ENCODE measurements at places on chromosomes 5 and 9. TPM values are rescaled to one million over a fixed set of nuclear protein-coding genes. Genes with fewer than 3 reads are reported as not detected.

DNA sequence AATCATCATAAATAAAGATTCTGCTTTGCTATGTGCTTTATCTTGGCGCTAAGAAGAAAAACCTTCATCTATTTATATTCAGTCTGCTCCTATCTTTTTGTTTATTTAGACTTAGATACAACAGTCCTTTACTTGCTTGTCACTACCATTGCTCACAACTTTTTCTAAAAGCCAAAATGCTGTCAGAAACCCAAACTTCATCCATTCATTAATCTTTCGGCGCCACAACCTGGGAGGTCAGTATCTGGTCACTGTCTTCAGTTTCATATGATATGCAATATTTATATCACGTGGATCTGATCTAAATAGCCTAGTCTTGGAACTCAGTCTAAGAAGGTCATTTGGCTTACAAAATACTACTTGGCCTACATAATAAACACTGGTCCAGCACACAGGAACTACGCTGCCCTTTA is 159.3 kb upstream of the TARS1 start:
- no peak overlapping the region for H3K4me3 ChIP-seq
- no peaks in the 10 kb centered on the region for H3K4me1 ChIP-seq
- H3K36me3 ChIP-seq = no peaks in the 10 kb centered on the region
- no peak overlapping the region for H3K27ac ChIP-seq
- DNase-seq = no peak
- no peaks in the 10 kb centered on the region for H3K27me3 ChIP-seq

- DNase-seq = no peak
- no peak overlapping the region for H3K4me3 ChIP-seq
- H3K4me1 ChIP-seq = peaks cover 6% of the 10 kb centered on the region
- H3K36me3 ChIP-seq = 0 out of 2 replicates have a peak, but pooled peaks cover 2% of the 10 kb centered on the region
These were observed 65.9 kb downstream of the ELL2 start for GRCh38 chr5:95895771-95896170.

DNA sequence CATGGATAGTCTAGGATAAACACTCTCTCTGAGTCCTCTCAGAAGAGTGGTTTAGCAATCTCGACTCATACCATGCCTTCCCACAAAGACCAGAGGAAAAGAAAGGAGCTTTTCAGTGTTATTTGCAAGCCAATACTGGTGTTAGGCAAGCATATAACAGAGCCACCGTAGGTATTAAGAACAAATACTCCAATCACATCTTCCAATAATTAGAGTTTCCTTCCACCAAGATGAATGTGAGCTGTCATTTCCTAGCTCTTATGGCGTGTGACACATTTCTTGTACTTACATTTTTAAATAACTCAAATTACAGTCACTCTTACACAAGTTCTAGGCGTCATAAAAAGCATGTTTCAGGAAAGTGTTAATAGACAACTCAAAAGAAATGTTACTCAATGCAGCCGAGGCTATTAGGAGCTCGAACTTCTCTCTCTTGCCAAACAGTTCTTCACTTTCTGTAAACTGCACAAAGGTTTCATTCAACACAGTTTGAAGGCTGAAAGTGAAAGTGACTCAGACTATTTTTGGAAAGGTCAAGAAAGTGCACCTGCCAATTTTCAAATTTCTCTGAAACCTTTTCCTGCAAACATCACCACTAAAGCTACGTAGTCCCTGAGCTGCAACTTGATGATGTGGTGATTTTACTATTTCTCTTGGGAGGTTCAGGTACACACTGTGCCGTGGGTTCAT is 153.8 kb downstream of the AUH start:
- H3K27ac ChIP-seq = no peak overlapping the region
- H3K36me3 ChIP-seq = no peaks in the 10 kb centered on the region
- H3K27me3 ChIP-seq = no peaks in the 10 kb centered on the region

GRCh38 chr5:124980163-124980941 is 233.9 kb upstream of the ZNF608 start:
- H3K4me3 ChIP-seq = peak overlapping the region; percentile 32
- H3K27me3 ChIP-seq = no peaks in the 10 kb centered on the region
- peak; percentile 61 for DNase-seq
- no peak overlapping the region for H3K27ac ChIP-seq

DNA sequence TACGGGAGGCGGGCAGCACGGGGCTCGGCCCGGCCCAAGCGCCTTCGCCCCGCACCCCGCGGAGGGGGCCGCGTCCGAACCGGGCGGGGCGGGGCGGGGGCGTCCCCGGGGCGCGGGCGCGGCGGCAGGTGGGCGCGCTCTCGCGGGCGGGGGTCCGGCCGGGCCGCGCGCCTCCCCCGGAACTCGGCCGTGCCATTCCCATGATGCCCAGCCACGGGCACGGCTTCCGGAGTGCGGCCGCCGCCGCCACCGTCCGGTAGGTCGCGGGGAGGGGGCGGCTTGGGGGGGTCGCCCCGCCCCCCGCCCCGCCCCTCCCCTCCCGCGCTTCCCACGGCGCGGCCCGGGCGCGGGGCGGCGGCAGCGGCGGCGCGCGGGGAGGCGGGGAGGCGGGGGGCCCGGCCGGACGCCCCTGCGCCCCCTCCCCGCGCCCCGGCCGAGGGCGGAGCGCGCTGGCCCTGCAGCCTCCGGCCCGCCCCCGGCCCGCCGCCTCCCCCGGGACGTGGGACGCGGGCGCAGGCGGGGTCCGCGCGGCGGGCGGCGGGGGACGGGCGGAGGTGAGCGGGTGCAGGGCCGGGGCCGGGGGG is at the start of gene PPP1R26:
Gene PPP1R26, plus strand, starts transcription at position 314 of the 584 bp plus-strand sequence. CDS start 4,729 bp downstream, outside the sequence.
- H3K4me3 ChIP-seq = peak within 1 kb of the TSS; percentile 93
- DNase-seq = no peak
- H3K36me3 ChIP-seq = peaks cover 13% of the 10 kb centered on the region
- no peaks in the 10 kb centered on the region for H3K4me1 ChIP-seq

DNA sequence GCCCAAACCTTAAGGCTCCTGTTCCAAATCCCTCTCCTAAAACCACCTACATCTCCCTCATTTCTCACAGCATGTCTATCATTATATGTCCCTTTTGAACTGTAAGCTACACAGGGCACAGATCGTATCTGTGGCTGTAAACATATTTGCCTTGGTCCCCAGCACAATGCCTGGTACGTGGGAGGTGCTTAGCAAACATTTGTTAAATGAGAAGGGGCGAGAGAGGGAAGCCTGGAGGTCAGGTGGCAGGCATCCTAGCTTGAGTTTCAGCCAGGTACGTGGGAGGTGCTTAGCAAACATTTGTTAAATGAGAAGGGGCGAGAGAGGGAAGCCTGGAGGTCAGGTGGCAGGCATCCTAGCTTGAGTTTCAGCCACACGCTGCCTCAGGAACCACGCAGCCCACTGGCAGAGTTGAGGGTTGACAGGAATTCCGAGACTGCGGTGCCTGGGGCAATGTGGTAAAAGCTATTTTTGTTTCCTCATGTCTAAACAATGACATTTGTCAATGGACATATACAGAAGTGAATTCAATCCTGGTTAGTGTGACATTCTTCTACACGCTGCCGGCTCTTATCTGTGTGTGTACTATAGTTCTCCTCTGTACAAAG is 113.6 kb downstream of the EFNA5 start:
- peaks cover 2% of the 10 kb centered on the region for H3K4me1 ChIP-seq
- no peak for DNase-seq
- no peaks in the 10 kb centered on the region for H3K27me3 ChIP-seq
- H3K27ac ChIP-seq = no peak overlapping the region
- H3K36me3 ChIP-seq = no peaks in the 10 kb centered on the region
- no peak overlapping the region for H3K4me3 ChIP-seq

GRCh38 chr9:78397045-78397444 is 100.1 kb downstream of the PSAT1 start:
- no peak overlapping the region for H3K4me3 ChIP-seq
- H3K27me3 ChIP-seq = no peaks in the 10 kb centered on the region
- no peak for DNase-seq
- H3K36me3 ChIP-seq = no peaks in the 10 kb centered on the region
- no peak overlapping the region for H3K27ac ChIP-seq

GRCh38 chr9:127980706-127981558 is at the start of gene EEIG1:
Gene EEIG1, minus strand, starts transcription at chr9:127980989. Its CDS starts 852 bp downstream, at chr9:127980137.
- no peaks in the 10 kb centered on the region for H3K36me3 ChIP-seq
- peak within 1 kb of the TSS; percentile 90 for H3K4me3 ChIP-seq
- peaks cover 34% of the 10 kb centered on the region for H3K4me1 ChIP-seq
- no peaks in the 10 kb centered on the region for H3K27me3 ChIP-seq
- H3K27ac ChIP-seq = peak within 1 kb of the TSS; percentile 79

- no peaks in the 10 kb centered on the region for H3K27me3 ChIP-seq
- H3K4me1 ChIP-seq = no peaks in the 10 kb centered on the region
- H3K27ac ChIP-seq = no peak overlapping the region
- no peaks in the 10 kb centered on the region for H3K36me3 ChIP-seq
- no peak overlapping the region for H3K4me3 ChIP-seq
- DNase-seq = no peak
These were observed 90.1 kb upstream of the DMRT1 start for GRCh38 chr9:751137-752051.

DNA sequence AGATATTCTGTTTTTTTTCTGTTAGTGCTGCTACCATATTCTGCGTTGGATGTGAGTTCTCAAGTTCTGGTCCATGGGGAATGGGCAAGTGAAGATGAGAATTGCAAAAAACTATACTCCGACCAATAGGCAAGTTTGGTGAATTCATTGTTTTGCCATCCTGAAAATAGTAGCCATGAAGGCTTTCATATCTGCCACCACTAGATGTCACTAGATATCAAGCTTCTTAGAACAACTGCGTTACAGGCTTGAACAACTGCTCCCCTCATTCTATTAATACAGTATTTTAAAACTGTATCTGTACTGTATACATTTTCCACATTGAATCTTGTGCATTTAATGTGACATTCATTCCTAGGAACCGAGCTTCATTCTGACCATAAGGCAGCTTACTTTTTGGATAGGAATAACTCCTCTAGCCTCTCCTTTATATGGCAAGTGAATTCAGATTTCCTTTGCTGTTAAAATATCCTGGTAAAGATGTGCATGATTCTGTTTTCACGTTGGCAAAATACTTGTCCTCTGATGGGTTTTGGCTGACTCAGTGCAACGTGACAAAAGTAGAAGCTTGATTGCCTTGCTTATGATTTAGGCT is 163.6 kb downstream of the SREK1 start:
- H3K27ac ChIP-seq = no peak overlapping the region
- no peaks in the 10 kb centered on the region for H3K27me3 ChIP-seq

GRCh38 chr5:151825445-151825844 is 53.7 kb downstream of the G3BP1 start:
- no peaks in the 10 kb centered on the region for H3K27me3 ChIP-seq
- H3K4me1 ChIP-seq = no peaks in the 10 kb centered on the region
- H3K36me3 ChIP-seq = no peaks in the 10 kb centered on the region
- DNase-seq = peak; percentile 72

DNA sequence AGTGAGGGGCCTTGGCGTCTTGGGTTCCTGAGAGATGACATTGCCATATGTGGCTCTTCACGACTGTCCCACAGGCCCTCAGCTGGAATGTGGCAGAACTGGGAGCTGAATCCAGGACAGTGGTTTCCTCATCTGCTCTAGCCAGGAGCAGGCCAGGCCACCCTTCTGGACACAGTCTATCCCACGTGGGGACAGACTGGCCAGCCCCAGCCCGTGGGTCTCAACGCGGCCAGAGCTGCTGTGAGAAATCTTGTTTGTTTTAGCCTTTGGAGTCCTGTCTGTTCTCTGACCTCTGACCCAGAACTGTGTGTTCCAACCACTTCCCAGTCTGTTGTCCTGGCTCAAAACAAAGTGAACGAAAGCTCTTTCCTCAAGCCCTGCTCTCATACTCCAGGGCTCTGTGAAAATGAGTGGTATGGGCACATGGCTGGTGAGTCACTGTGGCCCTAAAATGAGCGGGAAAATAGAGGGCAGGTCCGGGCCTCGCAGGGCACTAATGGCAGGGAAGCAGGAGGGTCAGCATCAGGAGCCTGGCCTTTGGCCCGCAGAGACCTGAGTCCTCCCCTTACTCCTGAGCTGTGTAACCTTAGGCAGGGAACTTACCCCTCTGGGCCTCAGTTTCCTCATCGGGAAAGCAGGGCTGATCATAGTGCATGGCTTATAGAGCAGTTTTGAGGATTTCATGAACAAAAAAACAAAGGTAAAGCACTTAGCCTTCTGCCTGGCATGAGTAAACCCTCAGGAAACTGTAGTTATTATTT is 34.8 kb upstream of the GLRX start:
- H3K27ac ChIP-seq = no peak overlapping the region
- H3K36me3 ChIP-seq = no peaks in the 10 kb centered on the region
- H3K4me1 ChIP-seq = no peaks in the 10 kb centered on the region
- no peak overlapping the region for H3K4me3 ChIP-seq

The QRFP gene
- not detected for total RNA-seq

DNA sequence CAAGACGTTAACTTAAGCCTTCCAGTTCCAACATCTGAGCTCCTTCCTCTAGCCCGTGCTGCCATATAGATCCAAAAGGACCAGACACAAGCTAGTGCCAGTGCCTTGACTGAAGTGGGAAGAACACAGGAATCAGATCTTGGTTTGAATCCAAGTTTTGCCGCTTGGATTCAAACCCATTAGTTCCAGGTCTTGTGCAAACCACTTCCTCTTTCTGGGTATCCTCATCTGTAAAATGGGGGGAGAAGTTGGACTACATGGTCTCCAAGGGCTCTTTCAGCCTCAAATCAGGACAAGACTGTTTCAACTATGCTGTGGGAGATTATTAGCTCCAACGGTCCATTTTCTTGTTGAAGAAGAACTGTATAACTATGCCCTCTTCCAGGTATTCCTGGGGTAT is 32.6 kb downstream of the TTLL11 start:
- H3K27me3 ChIP-seq = no peaks in the 10 kb centered on the region
- H3K4me3 ChIP-seq = no peak overlapping the region
- DNase-seq = no peak
- H3K4me1 ChIP-seq = no peaks in the 10 kb centered on the region
- H3K27ac ChIP-seq = no peak overlapping the region

The LCP2 gene
- 0.26 TPM for total RNA-seq

- peaks cover 17% of the 10 kb centered on the region for H3K27me3 ChIP-seq
- no peak overlapping the region for H3K27ac ChIP-seq
- H3K4me1 ChIP-seq = peaks cover 3% of the 10 kb centered on the region
- H3K36me3 ChIP-seq = no peaks in the 10 kb centered on the region
- H3K4me3 ChIP-seq = no peak overlapping the region
These were observed 13.4 kb upstream of the DELE1 start for GRCh38 chr5:141910271-141910673.

The NTNG2 gene
- 0.52 TPM for total RNA-seq

GRCh38 chr5:61304590-61305381 is 27.3 kb upstream of the ZSWIM6 start:
- no peaks in the 10 kb centered on the region for H3K27me3 ChIP-seq
- H3K4me1 ChIP-seq = peaks cover 6% of the 10 kb centered on the region
- DNase-seq = no peak
- no peak overlapping the region for H3K27ac ChIP-seq

DNA sequence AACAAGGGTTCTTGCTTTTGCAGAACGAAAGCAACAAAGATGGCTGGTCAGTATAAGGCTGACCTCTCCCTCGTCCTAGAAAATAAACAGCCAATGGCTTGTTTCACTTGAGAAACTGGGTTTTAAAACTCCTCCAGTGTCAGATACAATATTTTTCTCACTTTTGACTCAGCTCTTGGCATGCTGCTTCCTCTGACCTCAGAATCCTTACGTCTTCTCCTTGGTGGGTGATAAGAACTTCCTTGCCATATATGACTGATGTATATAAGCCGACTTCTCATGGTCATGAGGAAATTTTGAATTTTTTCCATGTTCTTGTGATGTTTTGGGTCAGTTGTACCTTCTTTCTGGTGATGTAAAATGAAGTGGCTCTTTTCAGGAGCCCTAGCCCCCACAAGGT is 3.8 kb downstream of the ZNF618 start:
- no peak overlapping the region for H3K27ac ChIP-seq
- peaks cover 7% of the 10 kb centered on the region for H3K4me1 ChIP-seq
- H3K36me3 ChIP-seq = no peaks in the 10 kb centered on the region

The REXO4 gene
- total RNA-seq = 37.7 TPM

The SLC4A9 gene
- total RNA-seq = 0.15 TPM

All from H1 (cell line).